Caco-2 (cell line): ENCODE measurements at places on chromosomes 1 and 21. TPM values are rescaled to one million over a fixed set of nuclear protein-coding genes. Genes with fewer than 3 reads are reported as not detected.

ACBD3 gene
- 38.5 and 41.7 TPM in 2 replicates for total RNA-seq

PARS2 gene
- 5.8 and 6.5 TPM in 2 replicates for total RNA-seq

OR2T34 gene
- not detected in 2 replicates for total RNA-seq

DRAXIN gene
- 0.05 TPM in 1 of 2 replicates, not detected in the other for total RNA-seq

DEDD gene
- total RNA-seq: 33.8 and 37.0 TPM in 2 replicates

SH2D1B gene
- total RNA-seq: not detected in 2 replicates

S100A8 gene
- not detected in 2 replicates for total RNA-seq

ROR1 gene
- 37.2 TPM in 2 replicates for total RNA-seq

OR2T4 gene
- total RNA-seq: not detected in 2 replicates

DCST2 gene
- total RNA-seq: 0.26 and 0.61 TPM in 2 replicates

GPR25 gene
- total RNA-seq: not detected in 2 replicates

NASP gene
- total RNA-seq: 174 and 183 TPM in 2 replicates

TNFRSF1B gene
- 2.6 and 3.5 TPM in 2 replicates for total RNA-seq

NEGR1 gene
- 0.05 TPM in 1 of 2 replicates, not detected in the other for total RNA-seq

MATN1 gene
- total RNA-seq: not detected in 2 replicates

LIPI gene
- total RNA-seq: not detected in 2 replicates

PLPPR4 gene
- total RNA-seq: not detected in 2 replicates

NBPF10 gene
- total RNA-seq: 2.3 TPM in 2 replicates

RNF186 gene
- not detected in 2 replicates for total RNA-seq

GTF2B gene
- total RNA-seq: 15.5 and 17.5 TPM in 2 replicates

SLAMF9 gene
- total RNA-seq: 0.36 TPM in 1 of 2 replicates, not detected in the other

LCE3D gene
- not detected in 2 replicates for total RNA-seq

FAM177B gene
- total RNA-seq: 0.70 TPM in 1 of 2 replicates, not detected in the other

AADACL4 gene
- total RNA-seq: not detected in 2 replicates

CCDC24 gene
- 5.1 and 5.2 TPM in 2 replicates for total RNA-seq

SLC37A1 gene
- total RNA-seq: 8.4 and 9.8 TPM in 2 replicates

SSX2IP gene
- 12.7 and 15.3 TPM in 2 replicates for total RNA-seq

TRAF3IP3 gene
- not detected in 2 replicates for total RNA-seq

SPRR1B gene
- total RNA-seq: not detected in 2 replicates

SPRR2A gene
- not detected in 2 replicates for total RNA-seq

NUCKS1 gene
- total RNA-seq: 205 and 215 TPM in 2 replicates

ZSCAN20 gene
- 2.7 and 3.0 TPM in 2 replicates for total RNA-seq

OR10J1 gene
- not detected in 2 replicates for total RNA-seq

TPM3 gene
- total RNA-seq: 681 and 698 TPM in 2 replicates

FCGR3B gene
- total RNA-seq: not detected in 2 replicates

PTPN22 gene
- total RNA-seq: not detected in 2 replicates

SPRR5 gene
- not detected in 2 replicates for total RNA-seq

RBP7 gene
- 10.3 and 11.7 TPM in 2 replicates for total RNA-seq

NR1I3 gene
- total RNA-seq: not detected in 2 replicates

LCE2B gene
- not detected in 2 replicates for total RNA-seq

ALG14 gene
- 4.5 and 6.1 TPM in 2 replicates for total RNA-seq

GUCA2B gene
- 0.75 TPM in 1 of 2 replicates, not detected in the other for total RNA-seq

CSRP1 gene
- total RNA-seq: 60.0 and 60.8 TPM in 2 replicates

GJA4 gene
- total RNA-seq: not detected in 2 replicates

XKR8 gene
- total RNA-seq: 8.9 and 10.4 TPM in 2 replicates

UMODL1 gene
- total RNA-seq: 0.20 and 0.21 TPM in 2 replicates

ARHGEF19 gene
- 7.7 and 8.0 TPM in 2 replicates for total RNA-seq

FAM131C gene
- total RNA-seq: 0.41 and 0.44 TPM in 2 replicates

FGR gene
- total RNA-seq: not detected in 2 replicates

RGS16 gene
- total RNA-seq: 0.77 and 1.2 TPM in 2 replicates

CD164L2 gene
- total RNA-seq: 0.21 TPM in 1 of 2 replicates, not detected in the other

NMNAT2 gene
- total RNA-seq: 16.4 and 20.1 TPM in 2 replicates

TTLL10 gene
- 0.29 and 1.2 TPM in 2 replicates for total RNA-seq
